DND-41 (cell line): ENCODE measurements at places on chromosomes 11 and 22.

DNA sequence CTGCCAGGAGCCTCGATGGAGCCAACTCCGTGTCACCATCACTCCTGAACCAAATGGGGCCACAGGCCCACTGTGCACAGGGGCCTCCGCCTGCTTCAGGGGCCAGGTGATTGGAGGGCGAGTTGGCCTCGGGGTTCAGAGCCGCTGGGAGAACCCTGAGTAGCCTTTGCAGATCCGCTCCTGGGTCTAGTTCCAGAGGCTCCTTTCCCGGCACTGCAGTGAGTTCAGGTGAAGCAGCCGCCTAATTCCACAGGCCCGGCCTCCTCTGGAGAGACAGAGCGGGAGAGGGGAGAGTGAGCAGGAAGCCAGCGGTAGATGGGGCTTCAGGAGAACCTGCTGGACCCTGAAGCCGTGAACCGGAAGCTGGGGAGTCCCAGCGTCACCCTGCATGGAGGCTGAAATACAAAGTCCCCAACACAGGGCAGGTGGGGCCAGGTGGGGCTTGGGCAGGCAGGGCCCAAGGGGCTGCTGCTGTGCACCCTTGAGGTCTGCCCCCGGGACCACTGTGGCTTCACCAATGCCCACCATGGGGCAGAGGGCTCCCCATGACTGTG is 22.5 kb downstream of the DRD4 start:
- DNase-seq = no peak

DNA sequence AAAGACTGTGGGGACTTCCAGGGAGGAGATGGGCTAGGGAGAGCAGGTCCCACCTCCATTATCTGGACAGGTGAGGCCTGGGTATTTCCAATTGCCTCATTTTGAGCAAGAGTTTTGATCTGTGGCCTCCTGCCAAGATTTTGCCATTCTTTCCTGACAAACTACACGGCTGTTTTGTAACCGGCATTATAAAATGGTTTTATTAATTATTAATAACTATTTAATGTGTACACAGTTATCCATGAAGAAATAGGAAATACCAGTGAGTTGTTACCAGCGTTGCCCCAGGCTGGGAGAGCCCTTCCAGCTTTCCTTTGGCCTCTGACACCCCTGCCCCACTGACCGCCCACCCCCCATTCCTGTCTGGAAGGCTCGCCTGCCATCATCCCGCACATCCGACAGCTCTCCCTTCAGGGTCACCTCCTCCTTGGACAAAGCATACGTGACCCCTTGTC is 14.9 kb upstream of the SEC14L3 start:
- no peak for DNase-seq

DNA sequence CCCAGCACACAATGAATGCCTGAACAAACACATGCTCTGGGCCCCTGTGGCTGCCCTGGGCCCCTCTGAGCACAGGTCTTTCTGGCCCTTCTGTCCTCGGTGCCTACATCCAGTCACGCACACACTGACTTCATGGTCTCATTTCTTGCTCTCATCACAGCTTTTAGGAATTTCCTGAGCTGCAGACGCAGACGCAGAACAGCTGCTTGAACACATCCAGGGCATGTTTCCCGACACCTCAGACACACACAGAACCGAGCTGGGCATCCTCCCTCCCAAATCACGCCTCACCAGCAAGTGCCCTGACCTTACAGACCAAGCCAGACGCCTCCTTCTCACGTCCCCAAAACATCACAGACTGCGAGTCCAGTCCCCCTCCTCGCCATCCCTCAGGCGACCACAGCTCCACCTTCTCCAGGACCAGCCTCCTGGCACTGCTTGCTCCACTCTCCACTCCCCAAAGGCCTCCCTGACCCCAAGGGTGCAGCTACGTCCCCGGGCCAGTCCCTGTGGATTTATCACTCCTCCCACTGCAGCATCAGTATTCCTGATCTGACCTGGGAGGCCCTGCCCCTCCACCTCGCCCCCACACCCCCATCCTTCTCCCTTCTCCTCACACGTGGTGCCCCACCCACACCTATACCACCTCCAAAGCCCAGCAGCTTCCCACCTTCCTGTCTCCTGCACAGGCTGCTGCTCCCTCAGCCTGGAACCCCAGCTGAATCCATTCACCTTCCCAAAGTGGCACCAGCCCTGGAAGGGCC is 12.9 kb downstream of the SIRT3 start:
- DNase-seq = no peak

- DNase-seq = no peak
Observed at GRCh38 chr11:1343391-1344055, 34.1 kb upstream of the TOLLIP start.

GRCh38 chr22:44355716-44356070 is 42.9 kb upstream of the SHISAL1 start:
- DNase-seq = no peak

DNA sequence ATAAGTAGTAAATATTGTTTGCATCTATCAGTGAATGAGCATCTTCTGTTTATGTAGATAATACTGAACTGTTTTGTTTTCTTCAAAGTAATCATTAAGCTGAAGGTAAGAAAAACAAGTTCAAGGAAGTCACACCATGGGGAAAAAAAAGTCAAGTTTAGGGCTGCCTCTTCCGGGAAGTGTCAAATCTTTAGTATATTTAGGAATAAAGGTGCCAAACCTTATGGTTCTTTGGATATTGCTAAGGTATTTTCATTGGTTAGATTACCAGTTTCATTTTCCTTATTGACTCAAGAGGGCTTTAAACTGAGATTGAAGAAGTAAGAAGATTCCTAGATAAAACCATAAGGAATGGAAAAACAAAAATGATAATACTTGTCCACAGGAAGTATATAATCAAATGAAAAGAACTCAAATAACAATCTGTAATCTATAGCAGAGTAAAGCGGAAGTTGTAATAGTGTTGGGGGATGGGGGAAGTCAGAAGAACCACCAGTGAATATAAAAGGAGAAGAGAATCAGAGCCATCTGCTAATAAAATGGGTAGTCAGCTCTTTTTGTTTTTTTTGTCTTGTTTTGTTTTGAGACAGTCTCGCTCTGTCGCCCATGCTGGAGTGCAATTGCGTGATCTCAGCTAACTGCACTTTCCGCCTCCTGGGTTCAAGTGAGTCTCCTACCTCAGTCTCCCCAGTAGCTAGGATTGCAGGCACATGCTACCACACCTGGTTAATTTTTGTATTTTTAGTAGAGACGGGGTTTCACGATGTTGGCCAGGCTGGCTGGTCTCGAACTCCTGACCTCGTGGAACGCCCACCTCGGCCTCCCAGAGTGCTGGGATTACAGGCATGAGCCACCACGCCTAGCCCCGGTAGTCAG is 2.3 kb downstream of the ATM start:
- DNase-seq = no peak

DNA sequence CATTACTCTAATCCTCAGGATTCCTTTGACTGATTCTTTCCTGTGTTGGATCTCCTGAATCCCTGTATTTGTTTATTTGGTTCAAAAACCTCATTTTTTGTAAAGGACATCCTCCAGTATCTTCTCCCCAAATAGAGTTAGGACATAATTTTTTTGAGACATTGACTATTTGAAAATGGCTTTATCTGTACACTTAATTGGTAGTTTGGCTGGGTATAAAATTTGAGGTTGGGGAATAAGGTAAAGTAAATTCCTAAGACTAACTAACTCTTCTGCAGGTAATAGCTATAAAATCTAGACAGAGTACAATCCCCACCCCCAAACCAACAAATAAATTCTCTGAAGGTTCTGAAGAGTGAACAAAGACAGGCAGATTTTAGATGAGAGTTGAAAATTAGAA is 114.4 kb downstream of the CTTN start:
- DNase-seq = no peak
